ENCODE measurements at places on chromosomes 13 and 19.
A peak's percentile ranks its signal among the peaks of the same experiment; 100 is the strongest.

DNA sequence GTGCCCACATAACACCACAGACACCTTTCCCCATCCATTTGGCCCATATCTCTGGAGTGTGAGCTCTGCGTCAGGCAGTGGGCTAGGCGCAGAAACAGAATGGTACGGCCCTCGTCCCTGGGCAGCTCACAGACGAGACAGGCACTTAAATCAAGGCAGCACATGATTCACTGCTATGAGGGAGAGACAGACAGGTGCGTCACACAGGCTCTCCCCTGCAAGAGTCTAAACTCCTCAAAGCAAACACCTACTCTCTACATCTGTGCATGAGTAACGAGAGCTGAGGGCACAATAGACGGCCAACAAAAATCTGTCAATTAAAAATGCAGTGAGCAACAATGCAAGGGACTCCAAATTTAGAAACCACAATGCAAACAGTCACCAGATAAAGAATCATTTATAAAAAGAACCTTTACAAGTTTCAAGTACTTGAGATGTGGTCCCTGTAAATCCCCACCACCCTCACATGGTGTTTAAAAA lies 348.9 kb downstream of the UQCRFS1 start:
- DNase-seq: peak; percentile 85

DNA sequence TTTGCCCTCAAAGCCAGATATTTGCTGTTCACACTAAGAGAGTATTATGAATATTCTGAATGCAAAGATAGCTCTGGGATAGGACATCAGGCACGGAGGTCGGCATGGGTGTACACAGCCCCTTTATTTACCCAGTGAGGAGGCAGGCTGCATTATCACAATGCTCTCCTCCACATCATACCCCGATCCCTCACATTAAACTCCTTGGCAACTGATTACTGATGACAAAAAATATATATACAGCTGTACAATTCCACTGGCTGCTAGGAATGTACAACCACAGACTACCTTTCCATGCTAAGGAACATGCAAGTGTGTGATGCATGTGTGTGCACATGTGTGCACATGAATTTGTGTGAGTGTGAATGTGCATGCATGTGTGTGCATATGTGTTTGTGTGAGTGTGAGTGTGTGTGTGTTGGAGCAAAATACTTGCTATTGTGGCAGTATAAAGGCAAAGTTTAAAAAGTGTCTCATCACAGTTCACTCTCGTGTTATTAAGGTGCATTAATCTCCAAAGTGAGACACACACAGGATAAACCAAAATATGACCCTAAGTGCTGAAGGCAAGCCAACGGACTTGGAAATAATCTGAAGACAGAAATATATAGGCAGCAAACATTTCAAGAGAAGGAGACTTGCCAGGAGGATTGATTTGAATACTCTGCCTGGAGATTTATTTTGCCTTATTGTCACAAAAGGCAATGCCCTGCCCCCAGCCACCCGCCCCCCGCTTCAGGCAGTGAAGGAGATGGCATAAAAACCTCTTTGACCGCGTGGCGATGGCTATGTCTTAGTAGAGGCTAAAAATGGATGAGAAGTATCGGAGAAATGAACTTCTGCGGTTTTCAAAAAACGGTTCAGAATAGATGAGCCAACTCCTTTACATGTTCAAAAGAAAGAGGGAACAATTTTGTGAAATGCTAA lies 274.8 kb downstream of the TSHZ3 start:
- no peak for DNase-seq

GRCh38 chr13:112893570-112894422 lies 75.2 kb upstream of the MCF2L start:
- peak; percentile 85 for DNase-seq

DNA sequence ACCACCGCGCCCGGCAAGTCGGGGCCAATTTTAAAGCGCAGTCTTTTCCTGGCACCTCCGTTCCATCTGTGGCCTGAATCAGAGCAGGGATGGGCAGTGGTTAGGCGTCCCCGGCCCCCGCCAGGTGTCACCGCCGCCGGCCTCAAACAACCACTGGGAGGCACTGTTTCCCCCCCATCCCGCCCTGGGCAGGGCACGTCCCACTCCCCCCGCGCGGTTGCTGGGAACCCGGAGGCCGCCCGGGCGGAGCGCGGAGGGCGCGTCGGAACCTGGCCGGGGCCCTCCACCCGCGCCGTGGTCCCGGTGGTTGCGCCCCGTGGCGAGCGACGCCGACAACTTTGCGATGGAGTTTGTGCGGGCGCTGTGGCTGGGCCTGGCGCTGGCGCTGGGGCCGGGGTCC lies at the start of gene GRIN3B:
GRIN3B (plus strand) TSS at position 325 of the 400 bp plus-strand sequence; CDS start at position 344, 19 bp downstream.
- DNase-seq: no peak

- DNase-seq: no peak
These were observed 68.8 kb downstream of the MLLT1 start for GRCh38 chr19:6210721-6211600.

GRCh38 chr19:47049307-47049700 lies 880 bp upstream of the TMEM160 start:
- DNase-seq: no peak

- no peak for DNase-seq
These were observed 878.6 kb upstream of the PCDH20 start for GRCh38 chr13:62294244-62294643.

GRCh38 chr13:109114991-109115390 lies 485.6 kb downstream of the MYO16 start:
- DNase-seq: no peak

- no peak for DNase-seq
These were observed 19.2 kb downstream of the PNMA8A start for GRCh38 chr19:46452186-46452585.
